ENCODE measurements at places on chromosomes 13 and 19.

DNA sequence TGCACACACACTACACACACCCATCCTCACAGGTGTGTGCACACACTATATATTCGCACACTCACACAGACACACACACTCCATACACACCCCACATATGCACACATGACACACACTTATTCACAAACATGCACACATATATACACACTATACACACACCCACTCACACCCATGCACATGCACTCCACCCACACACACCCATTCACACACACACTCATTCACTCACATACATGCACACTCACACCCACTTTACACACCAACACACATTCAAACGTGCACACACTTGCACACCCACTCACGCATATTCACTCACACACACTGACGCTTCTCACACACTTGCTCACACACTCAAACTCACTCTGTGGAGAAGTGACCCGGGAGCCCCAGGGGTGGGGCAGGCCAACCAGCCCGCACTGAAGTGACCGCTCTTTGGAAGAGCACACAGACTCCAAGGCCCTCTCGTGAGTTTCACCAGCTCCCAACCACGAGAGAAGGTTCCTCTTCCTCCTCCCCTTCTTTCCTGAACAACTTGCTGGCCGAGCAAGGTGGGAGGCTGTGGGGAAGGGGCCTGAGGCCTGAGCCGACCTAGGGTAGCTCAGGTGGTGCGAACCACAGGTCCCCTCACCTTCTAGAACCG lies 86.1 kb upstream of the TM9SF2 start:
- no peak for DNase-seq

GRCh38 chr13:41533266-41534052 lies 76.1 kb downstream of the RGCC start:
- DNase-seq: no peak

DNA sequence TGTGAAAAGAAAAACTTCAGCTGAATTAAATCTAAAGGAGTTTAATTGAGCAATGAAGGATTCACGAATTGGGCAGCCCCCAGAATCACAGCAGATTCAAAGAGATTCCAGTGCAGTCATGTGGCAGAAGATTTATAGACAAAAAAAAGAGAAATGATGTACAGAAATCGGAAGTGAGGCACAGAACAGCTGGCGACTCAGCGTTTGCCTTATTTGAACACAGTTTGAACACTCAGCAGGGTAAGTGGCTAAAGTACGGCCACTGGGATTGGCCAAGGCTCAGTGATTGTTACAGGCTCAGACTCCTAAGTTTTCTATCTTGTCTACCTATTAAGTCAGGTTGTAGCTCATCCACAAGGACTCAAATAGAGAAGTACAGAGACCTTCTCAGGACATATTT lies 11.6 kb upstream of the CFAP97D2 start:
- DNase-seq: no peak

- DNase-seq: no peak
Observed at GRCh38 chr13:79645569-79645968, 164.6 kb downstream of the NDFIP2 start.

GRCh38 chr19:30968210-30968609 lies 381.0 kb downstream of the TSHZ3 start:
- DNase-seq: peak; percentile 33

- no peak for DNase-seq
Observed at GRCh38 chr13:65217471-65217995, 2012.6 kb downstream of the PCDH9 start.

DNA sequence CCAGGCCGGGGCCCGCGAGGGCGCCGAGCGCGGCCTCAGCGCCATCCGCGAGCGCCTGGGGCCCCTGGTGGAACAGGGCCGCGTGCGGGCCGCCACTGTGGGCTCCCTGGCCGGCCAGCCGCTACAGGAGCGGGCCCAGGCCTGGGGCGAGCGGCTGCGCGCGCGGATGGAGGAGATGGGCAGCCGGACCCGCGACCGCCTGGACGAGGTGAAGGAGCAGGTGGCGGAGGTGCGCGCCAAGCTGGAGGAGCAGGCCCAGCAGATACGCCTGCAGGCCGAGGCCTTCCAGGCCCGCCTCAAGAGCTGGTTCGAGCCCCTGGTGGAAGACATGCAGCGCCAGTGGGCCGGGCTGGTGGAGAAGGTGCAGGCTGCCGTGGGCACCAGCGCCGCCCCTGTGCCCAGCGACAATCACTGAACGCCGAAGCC lies 3.3 kb downstream of the APOE start:
- no peak for DNase-seq

- peak; percentile 67 for DNase-seq
Observed at GRCh38 chr13:67416047-67416925, 186.2 kb upstream of the PCDH9 start.

GRCh38 chr19:52343548-52343947 lies 7.5 kb downstream of the ZNF610 start:
- peak; percentile 41 for DNase-seq

- no peak for DNase-seq
Observed at GRCh38 chr13:75308222-75308621, 173.7 kb downstream of the TBC1D4 start.

GRCh38 chr13:43487461-43487860 lies 299.3 kb downstream of the ENOX1 start:
- DNase-seq: no peak

DNA sequence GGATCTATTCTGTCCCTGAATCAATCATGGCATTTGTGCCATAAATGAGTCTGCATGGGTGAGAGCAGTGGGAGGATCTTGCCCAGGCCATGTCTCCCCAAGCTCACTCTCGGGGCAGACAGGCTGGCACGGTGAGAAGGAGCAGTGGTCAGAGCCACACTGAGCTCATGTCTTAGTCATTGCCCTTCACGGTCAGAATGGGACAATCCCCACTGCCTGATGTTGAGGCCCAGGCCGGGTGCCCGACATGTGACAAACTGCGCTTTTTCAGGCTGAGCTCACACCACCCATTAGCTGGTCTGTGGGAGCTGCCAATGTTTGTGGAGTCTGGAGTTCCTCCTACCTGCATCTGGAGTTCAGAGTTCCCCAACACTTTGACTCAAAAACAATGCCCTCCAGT lies 481.9 kb downstream of the COG6 start:
- DNase-seq: no peak

DNA sequence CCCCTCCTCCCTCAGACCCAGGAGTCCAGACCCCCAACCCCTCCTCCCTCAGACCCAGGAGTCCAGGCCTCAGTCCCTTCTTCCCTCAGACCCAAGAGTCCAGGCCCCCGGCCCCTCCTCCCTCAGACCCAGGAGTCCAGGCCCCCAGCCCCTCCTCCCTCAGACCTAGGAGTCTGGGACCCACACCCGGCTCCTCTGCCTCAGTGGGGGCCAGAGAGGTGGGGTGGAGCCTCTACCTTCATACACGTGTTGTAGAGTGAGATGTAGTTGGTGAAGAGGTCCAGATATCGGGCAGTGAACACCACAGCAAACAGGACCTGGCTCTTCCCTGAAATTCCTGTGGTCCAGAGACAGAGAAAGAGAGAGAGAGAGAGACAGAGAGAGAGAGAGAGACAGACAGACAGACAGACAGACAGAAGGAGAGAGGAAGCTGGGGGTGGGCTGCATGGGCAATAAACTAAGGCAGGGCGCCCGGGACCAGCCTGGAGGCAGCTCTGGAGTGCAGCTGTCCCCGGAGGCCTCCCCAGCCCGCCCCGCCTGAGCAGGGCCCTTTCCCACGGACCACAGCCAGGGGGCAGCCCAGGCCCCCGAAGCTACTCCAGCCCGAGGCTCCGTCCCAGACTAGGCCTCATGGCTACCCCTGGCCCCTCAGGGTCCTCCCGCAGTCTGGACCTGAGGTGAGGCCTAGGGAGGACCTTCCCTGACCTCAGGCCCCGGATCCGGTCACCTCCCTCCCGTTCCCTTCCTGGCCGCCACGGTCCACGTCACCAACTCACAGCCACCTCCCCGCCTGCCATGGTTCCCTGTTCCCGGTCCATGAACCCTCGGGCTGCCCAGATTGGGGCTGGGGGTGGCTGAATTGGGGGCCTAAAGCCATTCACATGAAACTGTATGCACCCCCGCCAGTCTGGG lies 907 bp downstream of the KDELR1 start:
- DNase-seq: peak; percentile 90

DNA sequence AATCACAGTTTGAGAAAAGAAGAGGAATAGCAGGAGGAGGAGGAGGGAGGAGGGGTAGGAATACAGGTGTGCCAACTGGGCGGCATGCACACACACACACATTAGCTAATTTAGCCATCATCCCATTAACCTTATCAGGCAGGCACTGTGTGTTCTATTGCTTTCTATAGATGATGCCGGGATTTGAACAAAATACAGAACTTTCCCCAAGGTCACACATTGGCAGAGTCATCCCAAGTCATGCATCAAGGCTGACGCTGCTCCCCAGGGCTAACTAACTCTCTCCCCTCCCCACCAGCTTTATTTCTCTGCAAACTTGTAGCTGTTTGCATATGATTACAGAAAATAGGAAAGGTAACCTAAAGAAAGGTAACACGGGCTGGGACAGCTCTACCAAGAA lies 83.0 kb downstream of the NUFIP1 start:
- DNase-seq: no peak

DNA sequence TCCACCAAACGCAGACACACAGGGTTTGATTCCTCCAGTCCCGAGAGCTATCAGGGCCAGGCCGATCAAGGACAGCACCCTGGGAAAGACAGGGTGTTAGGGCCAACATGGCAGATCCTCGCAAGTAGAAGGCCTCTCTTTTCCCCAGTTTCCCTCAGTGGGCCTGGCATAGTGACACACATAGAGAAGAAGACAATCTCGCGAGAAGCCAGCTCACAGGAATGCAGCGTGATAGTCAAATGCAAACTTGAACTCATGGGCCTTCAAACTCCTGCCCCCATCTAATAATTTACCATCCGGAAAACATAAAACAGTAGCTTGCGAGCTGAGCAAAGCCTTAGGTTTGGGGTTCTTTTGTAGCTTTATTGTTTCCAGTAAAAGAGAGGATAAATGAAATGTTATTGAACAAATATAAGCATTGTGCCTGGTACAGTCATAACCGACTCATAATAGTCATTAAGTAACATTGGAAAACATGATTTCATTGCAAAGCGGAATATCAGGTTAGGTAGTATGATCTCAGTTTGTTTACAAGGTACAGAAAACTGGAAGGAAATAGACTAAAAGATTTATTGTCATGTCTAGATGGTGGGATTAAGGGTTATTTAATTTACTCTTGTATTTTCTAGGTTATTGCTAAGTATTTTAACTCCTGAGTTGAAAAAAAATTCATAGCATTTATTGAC lies 30.5 kb downstream of the SLC15A1 start:
- DNase-seq: no peak

- DNase-seq: no peak
Observed at GRCh38 chr13:109154546-109154945, 525.1 kb downstream of the MYO16 start.

- no peak for DNase-seq
Observed at GRCh38 chr19:43148233-43148632, 38.1 kb downstream of the PSG5 start.

GRCh38 chr13:112683581-112683980 lies 6.3 kb upstream of the ATP11A start:
- DNase-seq: no peak

DNA sequence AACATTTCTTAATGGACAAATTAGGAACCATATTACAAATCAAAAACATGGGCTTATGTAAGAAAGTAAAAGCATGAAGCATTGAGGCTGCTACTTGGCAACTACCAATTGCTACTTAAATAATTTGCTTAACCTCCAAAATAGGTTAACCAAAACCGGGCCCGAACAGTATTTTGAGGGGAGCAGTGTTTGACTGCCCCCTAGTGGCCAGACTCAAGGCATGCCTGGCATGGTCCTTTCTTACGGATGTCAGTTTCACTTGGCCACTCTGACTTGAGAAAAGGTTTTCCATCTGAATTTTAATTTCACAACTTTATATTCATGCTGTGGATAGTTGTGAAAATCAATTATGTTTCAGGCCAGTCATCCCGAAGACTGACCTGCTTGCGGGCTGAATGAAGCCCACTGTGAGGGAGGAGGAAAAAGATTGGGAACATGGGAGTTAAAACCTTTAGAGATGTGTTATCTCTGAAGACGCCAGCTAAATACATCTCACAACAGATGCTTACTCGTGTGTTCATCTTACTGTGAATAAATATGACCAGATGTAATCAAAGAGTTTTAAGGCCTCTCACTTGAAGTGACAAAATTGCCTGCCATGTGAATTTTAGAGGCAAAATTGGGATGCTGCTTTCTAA lies 2.9 kb downstream of the RXFP2 start:
- DNase-seq: peak; percentile 97

- DNase-seq: no peak
Observed at GRCh38 chr13:33583398-33583797, 234.6 kb upstream of the RFC3 start.

GRCh38 chr19:28066161-28066560 lies 1146.8 kb downstream of the UQCRFS1 start:
- no peak for DNase-seq

DNA sequence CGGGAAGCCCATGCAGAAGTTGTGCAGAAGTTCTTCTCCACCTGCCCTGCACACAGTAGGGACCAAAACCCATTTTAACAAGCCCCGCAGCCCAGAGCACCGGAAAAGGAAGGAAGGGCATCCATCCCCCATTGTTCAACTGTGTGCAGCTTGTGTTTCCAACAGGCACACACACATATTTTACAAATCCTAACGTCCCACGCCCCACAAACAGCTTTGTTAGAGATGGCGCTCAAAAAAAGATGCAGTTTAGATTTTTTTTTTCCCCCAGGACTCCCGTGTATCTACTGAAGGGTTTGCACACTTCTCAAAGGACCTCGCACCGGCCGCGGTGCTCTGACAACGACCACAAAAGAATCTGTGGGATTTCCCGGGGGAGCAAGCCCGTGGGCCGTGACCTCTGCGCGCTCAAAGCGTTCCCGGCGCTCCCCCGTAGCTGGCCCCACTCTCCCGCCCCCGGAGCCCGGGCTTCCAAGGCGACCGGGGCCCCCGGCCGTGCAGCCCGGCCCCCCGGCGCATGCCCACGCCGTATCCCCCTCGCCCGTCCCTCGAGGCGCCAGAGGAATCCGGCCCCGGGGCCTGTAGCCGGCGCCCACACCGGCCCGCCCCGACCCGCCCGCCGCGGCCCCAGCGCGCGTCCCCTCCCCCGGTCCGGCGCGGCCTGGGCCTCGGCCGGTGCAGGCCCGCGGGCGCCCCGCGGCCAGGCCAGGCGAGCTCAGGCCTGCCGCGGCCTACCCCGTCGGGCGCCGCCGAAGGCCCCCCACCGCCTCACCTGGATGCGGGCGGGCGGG lies 523 bp downstream of the ELAVL1 start:
- peak; percentile 7 for DNase-seq

GRCh38 chr19:16135430-16136127 lies 7.9 kb upstream of the HSH2D start:
- DNase-seq: no peak

DNA sequence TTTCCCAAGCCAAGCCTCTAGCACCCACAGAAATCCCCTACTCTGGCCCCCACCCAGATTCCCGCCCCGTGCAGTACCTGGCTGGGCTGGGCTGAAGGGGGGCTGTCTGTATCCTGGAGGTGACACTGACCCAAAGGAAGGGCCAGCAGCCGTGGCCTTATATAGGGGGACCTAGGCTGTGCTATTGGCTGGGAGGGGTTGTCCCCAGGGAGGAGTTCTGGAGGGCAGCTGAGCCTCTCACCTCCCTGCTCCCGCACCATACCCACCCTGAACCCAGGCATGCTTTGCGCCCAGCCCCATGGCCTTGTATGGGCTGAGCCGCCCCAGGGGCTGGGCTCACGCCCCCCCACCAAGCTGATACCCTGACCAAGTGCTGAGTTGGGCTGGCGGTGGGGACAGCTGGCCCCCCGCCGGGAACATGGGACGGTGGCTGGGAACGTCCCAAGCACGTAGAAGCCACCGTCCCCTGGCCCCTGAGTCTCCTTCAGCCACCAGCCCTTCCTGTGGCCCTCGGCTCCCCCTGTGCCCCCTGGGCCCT lies at the start of gene CKM:
CKM (minus strand) TSS at position 132 of the 538 bp plus-strand sequence. CDS start 3,162 bp downstream, outside the sequence.
- DNase-seq: no peak

GRCh38 chr13:48660361-48661076 lies 6.8 kb downstream of the CYSLTR2 start:
- DNase-seq: no peak

Measured in HT-29 (cell line).